ENCODE measurements at places on chromosomes 6 and 20.

GRCh38 chr6:127951172-127951917 lies 50.5 kb upstream of the THEMIS start:
- no peak for DNase-seq

DNA sequence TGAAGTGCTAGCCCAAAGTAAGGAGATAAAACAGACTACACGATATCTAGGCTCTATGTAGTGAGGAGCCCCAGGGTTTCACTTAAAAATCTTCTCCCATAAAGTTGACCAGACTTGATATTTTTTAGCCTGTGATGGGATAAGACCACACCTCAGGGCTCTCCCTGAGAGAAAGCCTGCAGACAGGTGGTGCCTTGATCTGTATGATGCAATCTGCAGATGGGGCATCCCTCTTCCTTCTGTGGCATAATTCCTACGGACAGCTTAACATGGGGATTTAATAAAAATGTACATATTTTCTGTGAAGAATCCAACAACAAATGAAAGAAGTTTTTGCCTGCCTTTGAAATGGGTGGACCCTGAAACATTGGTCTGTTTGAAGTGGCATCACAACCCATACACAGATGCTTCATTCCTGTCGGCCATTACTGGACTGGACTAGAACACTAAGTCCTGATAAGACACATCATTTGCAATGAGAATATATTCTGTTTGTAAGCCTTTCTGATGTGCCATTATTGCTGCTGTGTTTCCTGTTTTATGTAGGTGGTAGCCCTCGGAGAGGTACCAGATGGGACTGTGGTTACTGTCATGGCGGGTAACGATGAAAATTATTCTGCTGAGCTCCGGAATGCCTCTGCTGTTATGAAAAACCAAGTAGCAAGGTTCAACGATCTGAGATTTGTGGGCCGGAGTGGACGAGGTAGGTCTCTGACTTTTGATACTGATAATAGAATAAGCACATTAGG lies 53.8 kb upstream of the SUPT3H start:
- no peak for DNase-seq

DNA sequence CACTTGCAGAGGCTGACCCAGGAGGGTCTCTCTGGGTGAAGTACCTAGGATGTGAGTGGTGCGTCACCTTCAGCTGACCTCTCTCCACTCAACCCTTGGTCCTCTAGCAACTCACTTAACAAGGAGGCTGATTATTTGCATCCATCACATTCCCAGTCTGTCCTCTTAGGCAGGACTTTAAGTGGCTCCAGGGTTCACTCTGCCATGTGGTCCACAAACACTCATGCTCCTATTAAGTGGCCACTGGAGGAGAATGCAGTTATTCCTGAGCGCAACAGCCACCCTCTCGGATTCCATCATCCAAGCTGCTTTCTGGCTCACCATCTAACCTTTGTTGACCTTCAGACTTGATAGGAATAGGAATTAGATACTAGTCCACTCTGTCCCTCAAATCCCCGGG lies 61.1 kb upstream of the SCAF8 start:
- DNase-seq, result no peak

- DNase-seq, result no peak
Measured at GRCh38 chr20:32911355-32911754, 52.6 kb downstream of the EFCAB8 start.

DNA sequence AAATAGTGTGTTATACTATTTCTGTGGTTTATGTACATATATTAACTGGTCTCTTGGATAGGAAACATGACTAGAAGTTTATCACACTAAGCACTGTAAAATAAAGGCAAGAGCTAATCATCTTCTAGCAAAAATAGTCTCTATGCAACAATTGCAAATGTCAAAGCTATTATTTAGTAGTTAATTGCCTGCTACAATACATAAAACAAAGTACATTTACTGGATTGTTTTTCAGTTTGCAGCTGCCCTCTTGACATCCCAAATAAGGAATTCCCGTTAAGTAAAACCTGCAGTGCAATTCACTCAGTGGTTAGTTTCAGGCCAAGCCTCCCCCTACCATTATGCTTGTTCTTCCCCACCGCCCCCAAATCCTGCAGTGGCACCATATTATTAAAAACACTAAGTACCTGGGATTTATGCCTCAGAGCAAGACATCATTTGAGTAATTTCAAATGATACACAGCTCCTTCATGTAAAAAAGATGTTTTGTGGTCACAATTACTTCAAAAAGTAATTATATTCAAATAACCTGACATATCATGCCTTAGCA lies 1.6 kb upstream of the ATP5F1E start:
- DNase-seq, result no peak

DNA sequence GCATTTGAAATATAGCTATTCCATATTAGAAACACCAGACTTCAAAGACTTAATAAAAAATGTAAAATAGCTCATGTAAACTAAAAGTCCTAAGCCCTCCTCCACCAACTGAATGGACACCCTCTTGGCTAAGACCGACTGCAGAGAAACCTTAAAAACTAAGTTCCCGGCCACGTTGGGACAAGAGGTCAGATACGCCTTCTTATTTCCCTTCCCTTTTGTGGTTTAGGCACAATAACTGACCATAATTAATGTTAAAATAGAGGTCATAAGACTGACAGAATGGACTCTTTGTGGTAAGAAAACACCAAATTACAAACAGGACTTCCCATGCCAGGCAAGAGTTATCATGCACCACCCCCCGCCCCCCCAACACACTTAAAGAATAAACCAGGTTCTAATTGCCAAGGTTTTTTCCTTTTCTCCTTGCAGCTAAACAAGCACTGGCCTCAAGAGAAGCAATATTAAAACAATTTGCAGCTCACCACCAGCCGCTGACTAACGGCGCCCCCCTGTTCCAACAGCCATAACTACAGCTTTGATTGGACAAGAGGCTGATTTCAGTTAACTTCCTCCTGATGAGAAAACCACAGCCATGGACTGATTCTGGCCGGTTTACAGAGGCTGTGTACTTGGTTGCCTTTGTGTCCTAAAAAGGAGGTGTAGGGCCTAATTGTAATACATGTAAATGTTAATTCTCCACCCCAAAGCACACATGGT lies 10.7 kb upstream of the LAMP5 start:
- no peak for DNase-seq

DNA sequence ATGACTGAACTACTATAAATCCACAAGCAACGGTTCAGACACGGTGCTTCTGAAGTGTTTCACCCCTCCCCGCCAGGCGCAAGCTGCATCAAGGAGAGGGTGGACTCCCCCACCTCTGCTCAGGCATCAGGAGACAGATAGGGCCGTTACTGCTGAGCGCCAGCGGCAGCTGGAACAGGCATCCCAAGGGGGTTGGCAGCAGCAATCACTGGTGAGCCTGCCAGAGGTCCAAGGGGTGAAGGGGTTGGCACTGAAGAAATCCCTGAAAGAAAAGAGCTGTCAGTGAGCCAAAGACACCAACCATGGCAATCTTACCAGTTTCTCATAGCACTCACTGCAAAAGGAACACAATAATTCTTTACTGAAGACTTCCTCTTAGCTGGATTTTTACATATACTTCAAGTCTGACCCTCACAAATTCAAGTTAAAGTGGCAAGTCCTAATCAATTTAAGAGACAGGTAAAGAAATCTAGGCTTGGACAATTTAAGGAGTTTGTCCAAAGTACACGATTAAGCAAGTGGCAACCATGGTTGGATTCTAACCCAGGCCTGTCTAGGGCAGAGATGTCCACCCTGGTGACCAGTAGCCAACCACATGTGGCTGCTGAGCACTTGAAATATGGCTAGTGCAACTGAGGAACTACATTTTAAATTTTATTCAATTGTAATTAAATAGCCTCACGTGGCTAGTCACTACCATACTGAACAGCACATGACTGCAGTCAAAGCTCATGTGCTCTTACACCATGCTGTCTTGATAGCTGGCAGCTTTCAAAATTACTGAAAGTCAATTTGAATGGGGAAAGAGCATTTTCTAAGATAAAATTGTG lies 21.7 kb upstream of the TBC1D20 start:
- no peak for DNase-seq

DNA sequence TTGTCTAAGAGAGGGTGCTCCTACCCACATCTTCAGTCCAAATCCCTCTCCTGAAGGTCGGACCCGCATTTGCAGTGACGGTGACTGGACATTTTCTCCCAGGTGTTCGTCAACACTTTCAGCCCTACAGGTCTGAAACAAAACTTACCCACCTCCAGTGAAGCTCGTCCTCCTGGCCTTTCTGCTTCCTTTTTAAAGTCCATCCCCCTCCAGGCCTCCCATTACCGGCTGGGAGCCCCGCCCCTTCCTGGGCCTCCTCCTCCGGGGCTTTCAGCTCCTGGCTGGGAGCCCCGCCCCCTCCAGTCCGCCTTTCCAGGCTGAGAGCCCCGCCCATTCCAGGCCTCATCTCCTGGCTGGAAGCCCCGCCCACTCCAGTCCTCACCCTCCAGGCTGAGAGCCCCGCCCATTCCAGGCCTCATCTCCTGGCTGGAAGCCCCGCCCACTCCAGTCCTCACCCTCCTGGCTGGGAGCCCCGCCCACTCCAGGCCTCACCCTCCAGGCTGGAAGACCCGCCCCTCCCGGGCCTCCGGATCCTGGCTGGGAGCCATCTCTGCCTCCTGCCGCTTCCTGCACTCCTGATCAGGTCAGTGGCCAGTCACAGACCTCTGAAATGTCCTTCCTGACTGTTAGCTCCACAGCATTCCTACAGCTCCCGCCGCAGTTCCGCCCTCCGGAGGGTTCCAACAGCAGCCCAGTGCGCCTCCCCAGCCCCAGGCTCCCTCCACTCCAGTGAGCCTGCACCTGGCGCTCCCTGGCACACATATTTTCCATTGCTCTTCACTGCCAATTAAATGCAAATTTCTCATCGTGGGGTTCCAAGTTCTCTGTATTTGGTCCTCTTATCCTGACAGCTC lies 98.5 kb downstream of the LY86 start:
- peak; percentile 32 for DNase-seq

- DNase-seq, result no peak
Measured at GRCh38 chr6:22149096-22149495, 147.7 kb downstream of the PRL start.

- DNase-seq, result no peak
Measured at GRCh38 chr6:143507358-143508145, 4.0 kb downstream of the FUCA2 start.

DNA sequence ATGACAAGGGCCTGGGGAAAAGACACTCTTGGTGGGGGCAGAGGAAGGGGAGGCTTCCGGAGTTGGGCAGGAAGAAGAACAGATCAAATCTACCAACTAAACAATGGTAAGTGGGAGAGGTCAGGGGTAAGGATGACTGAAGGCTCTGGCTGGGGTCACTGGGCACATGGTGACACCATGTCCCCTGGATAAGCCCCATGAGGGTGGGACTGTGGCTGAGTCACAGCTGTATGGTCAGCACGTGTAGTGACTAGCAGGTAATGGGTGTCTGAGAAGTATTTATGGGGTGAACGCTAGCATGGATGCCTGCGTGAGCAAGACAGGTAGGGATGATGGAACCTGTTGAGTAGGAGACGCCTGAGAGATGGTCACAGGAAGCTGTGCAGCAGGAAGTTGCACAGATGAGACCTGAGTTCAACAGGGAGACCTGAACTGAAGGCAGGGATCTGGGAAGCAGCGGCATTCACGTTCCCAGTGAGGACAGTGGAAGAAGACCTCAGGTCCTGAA lies 64.5 kb upstream of the SNX9 start:
- DNase-seq, result no peak

DNA sequence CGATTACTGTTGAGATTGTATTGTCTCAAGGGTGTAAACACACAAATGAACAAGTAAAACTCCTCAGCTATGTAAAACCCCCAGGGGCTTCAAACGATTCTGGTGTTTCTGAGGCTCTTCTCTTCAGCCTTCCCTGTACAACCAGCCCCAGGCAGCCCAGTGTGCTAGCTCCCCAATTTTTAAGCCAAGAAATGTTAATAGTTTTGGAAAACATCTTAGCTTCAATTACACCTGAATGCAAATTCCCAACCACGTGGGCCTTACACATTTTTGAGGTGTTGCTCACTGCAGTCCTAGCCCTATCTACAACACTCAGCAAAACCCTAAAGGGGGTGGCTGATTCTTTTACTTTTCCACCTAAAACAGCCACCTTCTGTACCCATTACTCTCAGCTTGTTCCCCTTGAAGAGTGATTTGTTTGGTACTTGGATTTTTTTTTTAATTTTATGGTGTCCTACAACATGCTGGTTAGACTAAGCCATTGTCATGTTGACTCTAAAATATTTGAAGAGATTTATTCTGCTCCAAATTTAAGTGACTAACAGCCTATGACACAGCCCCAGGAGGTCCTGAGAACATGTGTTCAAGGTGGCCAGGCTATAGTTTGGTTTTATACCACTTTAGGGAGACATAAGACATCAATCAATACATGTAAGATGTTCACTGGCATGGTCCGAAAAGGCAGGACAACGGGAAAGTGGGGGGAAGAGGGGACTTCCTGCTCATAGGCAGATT lies 48.7 kb downstream of the ADAT2 start:
- no peak for DNase-seq

DNA sequence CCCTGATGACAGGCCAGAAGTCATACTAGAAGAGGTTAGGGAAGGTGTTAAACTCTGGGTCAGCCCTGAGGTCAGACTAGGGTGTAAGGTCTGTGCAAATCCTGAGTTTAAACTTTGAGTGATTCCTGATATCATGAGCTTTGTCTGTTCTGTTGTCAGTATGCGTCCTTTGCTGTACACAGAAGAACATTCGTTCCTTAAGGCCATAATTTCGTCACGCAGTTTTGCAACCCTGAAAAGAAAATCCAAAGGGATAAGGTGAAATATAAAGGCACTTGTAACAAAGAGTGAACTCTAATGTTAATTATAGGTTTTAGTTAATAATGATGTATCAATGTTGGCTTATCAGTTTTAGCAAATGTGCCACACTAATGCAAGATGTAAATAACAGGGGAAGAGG lies 2.3 kb downstream of the DST start:
- no peak for DNase-seq

- DNase-seq, result no peak
Measured at GRCh38 chr6:141203902-141204575, 928.7 kb upstream of the GJE1 start.

GRCh38 chr20:1297486-1297885 lies 31.4 kb downstream of the SNPH start:
- no peak for DNase-seq

- no peak for DNase-seq
Measured at GRCh38 chr20:45181639-45182038, 6.9 kb downstream of the PI3 start.

- DNase-seq, result no peak
Measured at GRCh38 chr6:111850295-111850937, 22.8 kb downstream of the FYN start.

- no peak for DNase-seq
Measured at GRCh38 chr6:46539866-46540265, 48.6 kb upstream of the RCAN2 start.

DNA sequence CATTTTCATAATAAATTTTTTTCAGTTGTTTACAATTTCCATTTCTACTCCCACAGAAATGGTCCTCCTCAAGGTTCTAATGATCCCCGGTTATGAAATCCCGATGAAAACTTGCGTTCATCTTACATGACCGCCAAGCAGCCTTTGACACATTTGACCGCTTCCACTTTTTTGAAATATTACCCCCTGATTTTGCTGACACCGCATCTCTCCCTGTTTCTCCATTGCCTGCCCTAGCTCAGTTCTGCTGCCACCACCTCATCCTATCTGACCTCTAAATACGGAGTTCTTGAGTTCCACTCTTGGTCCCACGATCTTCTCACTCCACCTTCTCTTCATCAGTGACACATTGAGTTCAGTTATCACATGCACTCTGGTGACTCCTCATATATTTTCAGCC lies 74.1 kb downstream of the SLC35B3 start:
- no peak for DNase-seq

GRCh38 chr6:144767051-144767450 lies 481.9 kb downstream of the UTRN start:
- DNase-seq, result no peak
